ENCODE measurements at places on chromosomes 13 and 19.

DNA sequence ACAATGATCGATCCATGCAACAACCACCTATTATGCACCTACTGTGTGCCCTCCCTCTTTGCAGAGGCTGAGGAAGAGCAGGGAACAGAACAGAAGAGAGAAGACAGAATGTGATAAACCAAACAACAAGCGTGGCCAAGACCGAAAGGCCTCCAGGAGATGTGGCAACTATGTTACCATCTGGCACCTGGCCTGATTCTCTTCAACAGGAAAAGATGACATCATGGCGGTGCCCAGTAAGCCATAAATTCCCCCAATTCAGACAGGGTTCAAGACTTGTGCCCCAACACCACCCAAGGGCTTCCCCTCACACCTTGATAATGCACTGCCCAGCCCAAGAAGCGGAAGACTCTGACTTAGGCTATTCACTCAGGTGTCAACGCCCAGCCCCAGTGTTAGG is 44.3 kb downstream of the SLC7A1 start:
- no peak for DNase-seq

GRCh38 chr13:110531100-110531499 is 30.4 kb downstream of the RAB20 start:
- no peak for DNase-seq

DNA sequence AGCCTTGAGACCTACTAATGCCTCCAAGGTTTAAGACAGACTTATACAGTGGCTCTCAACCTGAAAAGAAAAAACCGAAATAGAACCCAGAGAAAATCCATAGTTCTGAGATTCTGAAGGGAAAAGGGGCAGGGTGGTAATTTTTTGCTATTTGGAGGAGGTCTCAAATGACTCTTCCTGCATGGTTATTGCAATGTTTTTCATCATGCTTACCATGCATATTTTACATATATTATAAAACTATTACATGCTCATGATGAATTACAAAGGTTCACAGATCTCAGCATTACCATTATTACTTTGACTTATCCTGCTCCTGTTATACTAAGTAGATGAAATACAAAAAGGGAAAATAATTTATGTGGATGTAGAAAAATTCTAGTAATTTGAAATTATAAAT is 47.6 kb downstream of the N4BP2L2 start:
- no peak for DNase-seq

- no peak for DNase-seq
Measured at GRCh38 chr13:29948244-29948643, 97.8 kb upstream of the UBL3 start.

GRCh38 chr19:54662730-54663129 is at the start of gene LILRB4:
Gene LILRB4 (plus strand): TSS chr19:54662985. CDS start chr19:54663034, 49 bp downstream.
- no peak for DNase-seq

GRCh38 chr13:33554919-33555791 is 262.8 kb upstream of the RFC3 start:
- DNase-seq: no peak

GRCh38 chr19:49212016-49212701 is 54.6 kb downstream of the TRPM4 start:
- no peak for DNase-seq
